ENCODE measurements at places on chromosomes 13 and 19.
A peak's percentile ranks its signal among the peaks of the same experiment; 100 is the strongest.

DNA sequence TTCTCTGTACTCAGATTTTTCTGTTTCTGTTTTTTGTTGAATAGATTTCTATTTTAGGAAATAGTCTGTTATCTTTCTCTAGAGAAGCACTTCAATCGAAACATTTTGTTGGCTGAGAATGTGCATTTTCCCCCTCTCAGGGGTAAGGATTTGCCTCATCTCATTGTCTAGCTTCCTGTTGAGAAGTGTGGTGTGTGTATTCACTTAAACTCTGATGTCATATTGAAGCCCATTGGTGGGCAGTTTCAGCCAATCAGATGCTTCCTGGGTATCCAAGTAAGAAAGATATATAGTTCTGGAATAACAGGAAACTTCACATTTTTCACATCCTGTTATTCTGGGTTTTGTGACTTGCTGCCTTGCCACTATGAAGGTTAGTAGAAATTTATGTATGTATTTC is 87.6 kb downstream of the ARHGEF7 start:
- peak; percentile 78 for DNase-seq

DNA sequence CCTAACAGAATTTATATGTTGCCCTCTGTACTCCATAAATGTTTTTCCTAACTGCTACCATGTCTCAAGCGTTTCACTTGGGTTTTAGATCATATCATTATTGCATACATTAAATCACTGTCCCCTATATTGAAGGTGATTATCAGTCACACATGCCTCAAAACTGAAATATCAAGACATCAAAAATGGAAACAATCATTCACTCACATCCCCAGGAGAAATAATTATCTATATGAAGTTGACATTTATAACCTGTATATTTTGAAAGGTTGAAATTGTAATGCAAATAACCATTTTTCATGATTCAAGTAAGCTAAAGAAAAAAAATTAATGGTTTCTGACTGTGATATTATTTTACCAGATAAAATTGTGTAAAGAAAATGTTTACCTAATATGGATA is 1695.0 kb downstream of the SLITRK1 start:
- DNase-seq = no peak

- no peak for DNase-seq
Observed at GRCh38 chr19:23969630-23970029, 54.9 kb downstream of the ZNF726 start.

DNA sequence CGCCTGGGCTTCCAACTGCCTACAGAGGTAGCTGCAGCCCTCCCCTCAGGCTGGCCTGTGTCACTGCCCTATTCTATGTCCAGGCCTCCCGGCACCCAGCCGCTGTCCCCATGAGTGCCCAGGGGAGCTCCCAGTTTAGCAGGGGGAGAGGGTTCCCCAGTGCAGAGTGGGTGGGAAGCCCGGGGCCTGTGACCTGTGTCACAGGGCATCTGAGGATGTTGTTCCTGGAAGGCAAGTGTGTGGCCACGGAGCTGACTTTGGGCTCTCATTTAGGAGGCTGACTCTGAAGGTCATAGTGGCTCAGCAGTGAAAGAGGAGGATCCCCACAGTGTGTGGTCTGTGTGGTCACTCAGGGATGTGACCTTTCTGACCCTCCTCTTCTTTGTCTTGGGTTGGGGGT is 25.1 kb downstream of the PPP1R37 start:
- no peak for DNase-seq

DNA sequence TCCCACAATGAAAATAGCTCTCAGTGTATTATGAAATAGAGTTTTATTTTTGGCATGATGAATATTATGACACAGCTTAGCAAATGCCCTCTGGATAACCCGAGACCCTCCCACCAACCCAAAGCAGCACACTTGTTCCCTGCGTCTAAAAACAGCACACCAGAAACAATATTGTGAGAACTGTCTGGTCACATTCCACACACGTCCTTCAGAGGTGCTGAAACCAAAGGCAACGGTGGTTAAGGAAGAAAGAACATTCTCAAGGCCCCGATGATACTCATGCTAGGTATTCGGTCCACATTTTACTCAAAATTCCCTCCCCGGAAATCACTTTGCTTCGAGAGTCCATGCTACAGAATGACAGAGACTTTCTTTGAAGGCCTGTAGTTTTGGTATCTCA is 156.7 kb downstream of the SLC7A1 start:
- DNase-seq = no peak

DNA sequence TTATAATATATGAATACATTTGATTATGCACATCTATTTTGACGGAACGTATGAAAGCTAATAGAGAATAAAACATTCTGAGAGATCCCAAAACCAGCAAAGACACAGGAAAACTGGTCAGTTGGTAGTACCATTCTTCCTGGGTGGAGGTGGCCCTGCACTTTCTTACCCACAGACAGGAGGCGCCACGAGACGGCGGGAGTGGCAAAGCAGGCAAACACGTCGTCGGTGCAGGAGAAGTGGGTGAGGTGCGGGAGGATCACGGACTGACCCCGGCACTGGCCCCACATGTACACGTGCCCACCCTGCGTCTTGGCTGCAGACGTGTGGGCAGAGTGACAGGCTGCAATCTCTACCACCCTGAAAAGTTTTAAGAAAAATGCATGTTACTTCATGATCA is 36.1 kb downstream of the RCBTB1 start:
- no peak for DNase-seq

GRCh38 chr19:30065680-30066606 is 123.9 kb downstream of the URI1 start:
- DNase-seq = no peak
